ENCODE measurements at places on chromosomes 7 and 10.

DNA sequence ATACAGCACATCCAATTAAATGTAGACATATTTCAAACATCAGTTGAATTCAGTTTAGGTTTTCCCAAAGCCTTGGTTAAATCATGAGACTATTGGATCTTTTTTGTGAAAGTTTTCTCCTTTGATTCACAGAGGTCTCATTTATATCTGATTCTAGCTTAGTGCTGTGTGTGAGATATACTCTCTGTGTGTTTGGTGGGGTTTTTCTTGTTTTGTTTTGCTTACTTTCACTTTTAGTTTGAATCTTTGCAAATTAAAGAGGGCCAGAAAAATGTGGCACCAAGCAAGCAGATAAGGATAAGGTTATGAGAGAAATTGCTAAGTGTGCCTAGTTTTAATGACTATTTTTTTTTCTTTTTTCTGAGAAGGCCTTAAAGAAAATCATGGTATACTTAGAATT is 12.6 kb upstream of the OR6B1 start:
- DNase-seq = no peak

DNA sequence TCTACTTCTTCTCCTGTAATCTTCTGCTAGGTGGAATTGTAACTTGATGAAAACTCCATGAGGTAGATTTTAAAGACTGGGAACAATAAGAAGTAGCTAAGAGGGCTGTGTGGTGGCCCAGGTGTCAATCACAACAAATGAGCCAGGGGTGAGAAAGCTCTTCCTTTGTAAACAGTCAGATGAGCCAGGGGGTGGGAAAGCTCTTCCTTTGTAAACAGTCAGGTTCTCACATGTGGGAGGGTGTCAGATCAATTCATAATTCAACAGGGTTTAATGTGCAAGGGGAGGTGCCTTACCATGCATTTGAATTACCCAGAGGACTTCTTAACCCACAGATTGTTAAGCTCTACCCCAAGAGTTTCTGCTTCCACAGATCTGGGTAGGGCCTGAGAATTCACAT is 312.4 kb upstream of the AUTS2 start:
- no peak for DNase-seq

DNA sequence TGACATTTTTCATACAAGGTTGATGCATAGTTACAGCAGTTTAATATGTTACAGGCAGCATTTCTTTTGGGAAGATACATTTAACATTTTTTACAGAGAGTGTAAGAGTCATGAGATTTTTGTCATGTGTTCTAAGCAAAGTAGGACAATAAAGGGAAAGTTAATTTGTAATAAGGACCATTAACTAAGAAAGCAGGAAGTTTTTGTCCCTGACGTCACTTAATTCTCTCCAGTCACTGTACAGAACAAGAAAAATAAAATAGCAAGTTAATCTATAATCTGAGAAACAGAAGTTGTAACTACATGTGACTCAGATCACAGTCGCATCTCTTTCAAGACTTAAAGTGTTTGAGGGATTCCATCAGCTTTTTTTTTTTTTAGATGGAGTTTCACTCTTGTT is 49.5 kb upstream of the CAPZA2 start:
- DNase-seq = no peak

DNA sequence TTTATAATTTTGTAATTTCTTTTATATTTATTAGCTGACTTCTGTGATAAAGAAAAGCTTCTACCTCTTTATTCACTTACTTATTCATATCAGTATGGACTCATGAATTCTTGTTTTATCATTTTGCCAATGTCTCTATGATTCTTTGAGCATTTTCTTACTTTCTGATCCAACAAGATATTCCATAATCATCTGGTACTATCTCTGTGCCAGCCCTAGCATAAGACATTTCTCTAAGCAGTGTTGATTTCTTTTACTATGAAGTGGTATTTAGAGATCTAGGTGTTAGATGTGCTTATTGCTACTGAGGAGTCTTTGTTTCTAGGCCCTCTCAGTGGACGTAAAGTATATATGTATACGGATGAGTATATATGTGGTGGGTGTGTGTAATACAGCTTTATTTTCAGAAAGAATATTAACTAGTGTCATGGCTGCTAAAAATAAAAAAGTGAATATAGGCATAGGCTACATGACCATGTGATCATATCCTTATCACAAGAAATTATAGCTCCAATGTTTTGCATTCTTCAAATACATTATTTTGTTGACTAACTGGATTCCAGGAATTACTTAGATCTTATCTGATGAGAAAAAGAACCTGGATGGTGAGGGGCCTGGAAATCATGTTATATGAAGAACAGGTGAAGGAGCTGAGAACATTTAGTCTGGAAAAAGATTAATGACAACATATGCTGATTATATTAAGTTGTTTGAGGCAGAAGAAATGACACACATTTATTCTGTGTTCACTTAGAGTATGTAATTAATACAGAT is 13.1 kb downstream of the PHTF2 start:
- DNase-seq = no peak

DNA sequence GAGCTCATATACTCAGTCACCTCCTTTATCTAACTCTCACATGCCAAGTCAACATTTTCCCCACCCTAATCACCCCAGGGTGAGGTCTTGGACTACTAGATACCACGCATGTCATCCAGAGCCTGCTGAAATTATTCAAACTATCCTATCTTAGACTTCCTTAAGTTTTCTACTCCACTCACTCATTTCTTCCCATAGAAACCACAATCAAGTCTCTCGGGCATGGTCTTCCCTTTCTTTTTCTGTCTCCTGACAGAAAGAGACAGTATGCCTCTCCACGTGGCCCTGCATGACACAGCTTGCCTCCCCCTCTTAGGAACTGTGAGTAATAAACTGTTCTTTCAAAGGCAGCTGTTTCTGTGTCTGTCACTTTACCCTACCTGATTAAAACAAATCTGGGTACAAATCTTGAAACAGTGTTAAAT is 29.4 kb downstream of the TAS2R41 start:
- DNase-seq = no peak

- no peak for DNase-seq
Observed at GRCh38 chr10:101897633-101898032, 54.0 kb upstream of the KCNIP2 start.

DNA sequence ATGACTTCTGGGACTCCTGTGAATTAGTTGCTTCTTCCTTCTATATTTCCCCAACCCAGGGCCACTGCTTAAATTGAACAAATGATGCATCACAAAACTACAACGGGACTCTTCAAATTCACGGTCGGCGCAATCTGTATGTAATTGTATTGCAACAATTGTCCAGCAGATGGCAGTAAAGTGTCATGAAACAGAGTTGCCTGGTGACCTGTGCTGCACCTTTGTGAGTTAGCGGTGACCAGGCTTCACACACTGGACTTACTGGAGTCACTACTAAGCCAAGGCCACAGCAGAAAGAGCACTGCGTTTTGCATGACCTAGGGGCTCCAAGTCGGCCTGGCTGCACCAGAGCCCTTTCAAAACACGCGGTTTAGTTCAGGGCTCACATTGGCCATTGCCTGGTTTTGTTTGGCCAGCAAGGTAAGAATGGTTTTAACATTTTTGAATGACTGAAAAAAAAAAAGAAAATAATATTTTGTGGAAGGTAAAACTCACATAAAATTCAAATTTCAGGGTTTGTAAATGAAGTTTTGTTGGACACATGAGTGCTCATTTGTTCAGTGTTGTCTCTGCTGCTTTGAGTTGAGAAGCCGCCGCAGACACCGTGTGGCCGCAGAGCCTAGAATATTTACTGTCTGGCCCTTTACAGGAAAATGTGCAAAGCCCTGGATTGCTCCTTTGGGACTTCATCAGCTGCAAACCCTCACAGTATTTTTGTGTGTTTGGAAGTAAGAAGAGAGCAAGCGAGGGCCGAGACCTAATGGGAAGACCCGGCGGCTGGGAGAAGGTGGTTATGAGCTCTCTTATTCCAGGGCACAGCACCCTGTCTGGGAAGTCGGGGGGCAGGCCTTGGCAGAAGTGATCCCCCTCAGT is 23.2 kb upstream of the ZNF32 start:
- peak; percentile 71 for DNase-seq

DNA sequence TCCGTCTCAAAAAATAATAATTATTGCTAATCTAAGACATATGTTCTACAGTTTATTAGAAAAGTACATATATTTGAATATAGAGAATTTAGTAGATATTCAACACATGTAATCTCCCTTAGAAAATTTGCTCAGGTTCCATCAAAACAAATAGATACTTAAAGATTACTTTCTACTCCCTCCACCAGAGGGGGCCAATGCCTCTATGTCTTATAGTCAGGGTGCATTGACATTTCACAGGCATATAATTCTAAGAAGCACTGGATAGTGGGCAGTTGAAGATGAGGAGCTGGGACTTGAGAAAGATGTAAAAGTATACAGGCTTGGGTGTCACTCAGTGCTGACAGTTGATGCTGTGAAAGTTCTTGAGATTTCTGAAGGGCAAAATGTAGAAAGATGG is 301.6 kb upstream of the HPS1 start:
- no peak for DNase-seq

DNA sequence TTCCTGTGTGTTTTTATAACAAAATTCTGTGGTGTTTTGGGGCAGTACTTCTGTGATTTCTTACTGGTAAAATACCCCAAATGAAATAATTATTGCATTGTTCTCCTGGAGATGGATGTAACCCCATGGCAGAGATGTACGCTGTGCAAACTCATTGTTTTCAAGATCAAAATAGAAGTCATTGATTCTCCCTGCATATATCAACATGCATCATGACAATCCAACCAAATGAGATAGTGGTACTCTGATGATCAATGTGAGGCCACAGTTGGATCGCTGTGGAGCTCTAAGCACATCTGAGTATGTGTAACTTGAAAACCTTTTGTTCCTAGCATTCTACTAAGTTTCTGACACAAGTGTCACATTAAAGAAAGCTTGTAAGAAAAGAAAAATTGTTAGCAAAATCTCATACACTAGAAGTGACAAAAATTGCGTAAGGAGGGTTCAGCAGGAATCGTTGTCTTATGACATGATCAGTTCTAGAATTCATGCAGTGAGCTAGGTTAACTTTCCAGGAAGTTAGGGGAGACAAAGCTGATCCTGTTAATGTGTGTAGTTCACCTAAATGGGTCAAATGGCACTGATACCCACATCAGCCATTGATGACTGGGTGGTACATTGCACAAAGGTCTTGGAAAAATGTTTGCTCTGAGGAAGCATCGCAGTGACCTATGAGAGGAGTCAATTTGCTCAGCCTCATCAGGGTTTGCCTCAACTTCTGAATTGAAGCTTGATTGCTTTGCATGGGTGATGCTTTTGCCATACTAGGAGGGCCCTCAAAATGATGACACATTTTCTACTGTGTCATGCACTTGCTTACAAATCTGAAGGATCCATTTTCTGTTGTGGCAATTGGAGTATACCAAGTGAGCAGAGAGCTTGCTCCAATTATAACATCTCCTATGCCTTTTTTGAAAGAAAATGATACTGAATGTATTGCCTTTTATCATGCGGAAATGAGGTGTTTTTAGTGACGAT is 145.1 kb downstream of the PLXDC2 start:
- no peak for DNase-seq

DNA sequence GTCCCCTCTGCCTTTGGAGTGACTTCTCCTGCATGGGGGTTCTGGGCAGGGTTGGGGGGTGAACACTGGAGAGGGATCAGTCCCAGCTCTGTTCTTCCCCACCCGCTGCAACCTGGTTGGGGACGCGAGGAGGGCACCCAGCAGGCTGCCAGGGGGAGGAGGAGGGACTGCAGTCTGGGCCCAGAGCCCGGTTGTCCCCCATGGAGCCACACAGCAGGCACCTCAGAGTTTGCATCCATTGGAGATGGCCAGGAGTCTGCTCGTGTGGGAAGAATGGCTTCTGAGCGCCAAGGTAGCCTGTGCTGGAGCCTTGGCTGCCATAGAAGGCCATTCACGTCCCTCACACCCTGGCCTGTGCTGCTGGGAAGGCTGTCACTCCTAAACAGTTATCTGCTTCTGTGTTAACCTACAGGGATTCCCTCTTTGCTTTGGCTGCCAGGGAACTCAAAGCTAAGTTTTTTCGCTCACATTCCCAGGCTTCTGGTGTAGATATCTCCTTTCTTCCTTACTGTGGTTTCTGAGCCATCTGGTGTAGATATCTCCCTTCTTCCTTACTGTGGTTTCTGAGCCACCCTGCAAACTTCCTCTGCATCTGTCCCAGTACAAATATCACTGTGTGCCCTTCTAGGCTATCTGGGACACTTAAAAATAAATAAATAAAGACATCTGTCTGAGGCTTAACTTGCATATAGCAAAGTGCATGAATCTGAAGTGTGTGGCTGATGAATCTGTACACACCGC is 133.7 kb downstream of the LHPP start:
- DNase-seq = no peak

GRCh38 chr10:101217450-101218281 is 11.6 kb downstream of the LBX1 start:
- DNase-seq = no peak

DNA sequence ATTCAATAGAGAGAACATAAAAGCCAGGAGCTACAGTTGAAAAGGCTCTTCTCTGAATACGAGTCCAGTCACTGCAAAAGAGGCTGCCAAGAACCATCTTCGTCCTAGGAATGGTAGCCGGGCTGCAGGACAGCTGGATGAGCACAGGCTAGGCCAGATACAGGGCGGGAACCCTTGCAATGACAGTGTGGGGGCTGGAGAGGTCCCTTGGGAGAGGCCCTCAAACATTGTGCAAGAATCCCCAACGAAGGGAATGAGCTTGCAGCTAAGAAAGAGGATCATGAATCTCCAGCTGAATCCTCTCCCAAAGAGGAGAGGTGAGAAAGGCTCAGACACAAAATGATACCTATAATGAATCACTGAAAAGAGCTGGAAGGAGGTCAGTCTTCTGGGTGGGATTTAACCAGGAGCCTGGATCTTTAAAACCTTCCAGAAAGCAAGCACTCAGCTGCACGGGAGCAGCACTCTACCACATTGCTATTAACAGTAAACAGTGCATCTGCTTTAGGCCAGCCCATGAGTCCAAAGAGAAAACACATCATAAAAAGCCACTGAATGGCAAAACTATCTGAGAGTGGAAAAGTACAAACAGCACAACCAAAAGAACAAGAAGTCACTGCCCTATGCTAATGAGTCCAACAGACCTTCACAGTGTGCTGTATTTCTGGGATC is 287.9 kb downstream of the TNS3 start:
- no peak for DNase-seq

DNA sequence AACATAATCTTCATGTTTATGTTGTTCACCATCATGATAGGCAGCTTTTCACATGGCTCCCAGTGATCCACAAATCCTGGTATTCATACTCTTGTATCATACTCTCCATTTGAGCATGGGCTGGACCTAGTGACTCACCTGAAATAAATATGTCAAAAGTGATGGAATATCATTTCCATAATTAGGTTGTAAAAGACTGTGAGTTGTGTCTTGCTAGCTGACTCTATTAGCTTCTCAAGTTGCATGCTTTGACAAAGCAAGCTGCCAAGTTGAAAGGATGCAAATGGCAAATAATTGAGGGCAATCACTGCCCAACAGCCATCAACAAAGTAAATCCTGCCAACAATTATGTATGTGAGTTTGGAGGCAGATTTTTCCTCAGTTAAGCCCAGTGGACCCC is 300.4 kb downstream of the AHR start:
- no peak for DNase-seq

- DNase-seq = no peak
Observed at GRCh38 chr10:102593074-102593803, 51.0 kb upstream of the TRIM8 start.

All from amygdala (tissue), 56 donors.